CD4-positive, alpha-beta T cell treated with Interleukin-1 beta for 1 hour (primary cell): ENCODE measurements at places on chromosomes 12 and 14.

DNA sequence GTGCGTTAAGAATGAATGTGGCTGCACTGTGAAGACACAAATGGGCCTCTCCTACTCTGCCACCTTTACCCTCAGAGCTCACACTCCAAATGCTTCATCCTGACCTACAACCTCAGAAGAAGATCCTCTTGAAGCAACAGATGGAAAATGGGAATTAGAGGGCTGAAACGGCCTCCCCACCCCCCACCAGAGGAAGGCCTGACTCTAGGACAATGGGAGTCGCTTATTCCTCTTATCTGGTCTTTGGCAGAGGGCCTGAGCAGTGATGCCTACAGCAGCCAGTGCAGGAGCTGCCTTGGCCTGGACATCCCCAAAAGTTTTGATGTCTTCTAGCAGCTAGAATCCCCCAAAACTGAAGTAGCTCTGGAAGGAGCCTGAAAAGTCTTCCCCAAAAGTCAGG is 29.2 kb downstream of the BTBD7 start:
- no peak for DNase-seq

GRCh38 chr14:91283666-91284065 is 39.2 kb upstream of the GPR68 start:
- no peak for DNase-seq

GRCh38 chr14:34036319-34036766 is 85.5 kb upstream of the EGLN3 start:
- no peak for DNase-seq

DNA sequence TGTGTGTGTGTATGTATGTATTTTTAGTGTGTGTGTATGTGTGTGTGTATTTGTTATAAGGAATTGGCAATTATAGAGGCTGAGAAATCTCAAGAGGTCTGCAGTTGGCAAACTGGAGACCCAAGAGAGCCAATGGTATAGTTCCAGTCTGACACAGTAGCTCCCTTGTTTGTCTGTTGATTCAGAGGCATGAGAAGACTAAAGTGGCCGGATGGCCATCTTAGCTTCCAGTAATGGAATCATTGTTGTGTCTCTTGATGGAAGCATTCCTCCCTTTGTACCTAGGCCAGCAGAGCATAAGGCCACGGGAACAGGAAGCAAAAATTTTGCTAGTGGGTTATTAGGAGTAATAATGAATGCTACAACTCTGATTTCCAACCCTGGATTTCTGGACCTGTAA is 460.6 kb downstream of the TMTC2 start:
- no peak for DNase-seq

- no peak for DNase-seq
Measured at GRCh38 chr12:42643881-42644579, 54.5 kb upstream of the PRICKLE1 start.

- DNase-seq: no peak
Measured at GRCh38 chr12:120761519-120761934, 35.9 kb downstream of the ACADS start.

GRCh38 chr14:84792722-84793410 is 737.1 kb upstream of the FLRT2 start:
- DNase-seq: no peak

DNA sequence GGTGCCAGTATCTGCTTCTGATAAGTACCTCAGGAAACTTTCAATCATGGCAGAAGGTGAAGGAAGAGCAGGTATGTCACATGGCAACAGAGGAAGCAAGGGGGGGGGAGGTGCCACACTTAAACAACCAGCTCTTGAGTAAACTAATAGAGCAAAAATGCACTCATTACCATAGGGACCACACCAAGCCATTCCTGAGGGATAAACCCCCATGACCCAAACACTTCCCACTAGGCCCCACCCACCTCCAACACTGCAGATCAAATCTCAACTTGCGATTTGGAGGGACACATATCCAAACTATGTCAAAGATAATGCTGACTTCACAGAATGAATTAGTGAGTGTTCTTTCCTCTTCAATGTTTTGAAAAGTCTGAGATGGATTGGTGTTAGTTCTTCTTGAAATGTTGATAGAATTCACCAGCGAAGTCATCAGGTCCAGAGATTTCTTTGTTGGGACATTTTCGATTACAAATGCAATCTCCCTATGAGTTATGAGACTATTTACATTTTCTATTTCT is 16.6 kb downstream of the TFCP2 start:
- DNase-seq: no peak

DNA sequence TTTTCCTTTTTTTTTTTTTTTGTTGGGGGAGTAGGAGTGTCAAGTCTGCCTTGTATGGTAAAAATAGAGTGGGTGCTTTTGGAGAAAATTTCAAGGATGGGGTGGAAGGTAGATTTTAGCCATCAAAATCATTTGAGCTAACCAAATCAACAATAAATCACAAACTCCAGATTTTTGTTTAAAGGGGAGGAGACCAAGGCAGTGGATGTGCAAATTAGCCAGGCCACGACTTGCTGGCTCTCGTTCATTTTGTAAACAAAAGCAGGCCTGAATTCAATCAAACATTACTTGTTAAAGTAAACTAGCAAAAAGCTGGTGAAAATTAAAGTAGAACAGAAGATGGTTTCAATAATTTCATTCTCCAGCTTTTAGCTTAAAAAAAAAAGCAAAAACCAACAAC is 387.2 kb downstream of the BMP4 start:
- no peak for DNase-seq

GRCh38 chr12:4813741-4814140 is 93.5 kb downstream of the GALNT8 start:
- DNase-seq: no peak

- DNase-seq: no peak
Measured at GRCh38 chr14:104144911-104145825, 6.8 kb downstream of the KIF26A start.

- DNase-seq: no peak
Measured at GRCh38 chr14:32244404-32244803, 41.3 kb upstream of the RNU6-8 start.

DNA sequence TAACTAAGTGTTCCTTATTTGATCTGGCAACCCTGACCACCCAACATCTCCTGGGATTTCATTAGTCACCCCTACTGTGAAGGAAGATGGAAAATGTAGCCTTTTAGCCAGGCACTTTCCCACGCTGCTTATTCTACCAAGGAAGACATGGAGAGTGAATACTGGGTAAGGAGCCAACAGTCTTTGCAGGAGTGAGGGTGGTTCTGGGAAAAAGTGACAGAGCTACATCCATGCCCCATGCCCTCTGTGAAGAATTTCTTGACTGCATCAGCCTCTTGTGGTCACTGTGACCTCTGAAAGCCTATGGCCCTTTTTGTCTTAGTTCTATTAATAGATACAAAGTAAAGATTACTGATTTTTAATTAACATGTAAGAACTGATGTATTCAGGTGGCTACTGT is 196.0 kb upstream of the EEA1 start:
- DNase-seq: no peak
